Activated T-helper 1 cell treated with Interleukin-2 at 50 U/mL for 16 hours (primary cell): ENCODE measurements at places on chromosomes 16 and 17.

DNA sequence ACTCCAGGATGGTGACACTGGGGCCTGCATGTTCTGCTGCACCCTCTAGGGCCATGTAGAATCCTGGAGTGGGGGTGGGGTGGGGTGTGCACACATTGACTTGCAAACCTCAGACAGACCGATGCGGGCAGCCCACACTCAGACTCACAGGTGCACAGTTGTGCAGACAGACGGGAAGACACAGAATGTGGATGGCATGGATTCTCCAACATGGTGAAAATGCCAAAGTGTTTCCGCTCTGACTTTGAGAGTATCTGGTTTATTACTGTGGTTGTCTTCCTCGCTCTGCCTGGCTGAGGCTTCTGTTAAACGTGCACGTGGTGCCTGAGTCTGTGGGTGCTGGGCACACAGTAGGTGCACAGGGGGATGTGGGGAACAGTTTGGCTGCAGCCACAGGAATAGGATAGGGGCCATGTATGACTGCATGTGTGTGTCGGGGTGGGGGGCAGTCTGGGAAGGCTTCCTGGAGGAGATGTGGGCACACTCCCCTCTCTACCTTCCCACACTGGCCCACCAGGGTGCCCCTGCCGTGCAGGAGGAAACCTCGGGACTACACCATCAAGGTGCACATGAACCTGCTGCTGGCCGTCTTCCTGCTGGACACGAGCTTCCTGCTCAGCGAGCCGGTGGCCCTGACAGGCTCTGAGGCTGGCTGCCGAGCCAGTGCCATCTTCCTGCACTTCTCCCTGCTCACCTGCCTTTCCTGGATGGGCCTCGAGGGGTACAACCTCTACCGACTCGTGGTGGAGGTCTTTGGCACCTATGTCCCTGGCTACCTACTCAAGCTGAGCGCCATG lies 9.0 kb upstream of the ADGRG3 start:
- DNase-seq = no peak

- no peak for DNase-seq
These were observed at the start of gene SYT17 for GRCh38 chr16:19167710-19168370. Gene SYT17 (plus strand): TSS chr16:19168240. CDS start chr16:19168647, 407 bp downstream.

DNA sequence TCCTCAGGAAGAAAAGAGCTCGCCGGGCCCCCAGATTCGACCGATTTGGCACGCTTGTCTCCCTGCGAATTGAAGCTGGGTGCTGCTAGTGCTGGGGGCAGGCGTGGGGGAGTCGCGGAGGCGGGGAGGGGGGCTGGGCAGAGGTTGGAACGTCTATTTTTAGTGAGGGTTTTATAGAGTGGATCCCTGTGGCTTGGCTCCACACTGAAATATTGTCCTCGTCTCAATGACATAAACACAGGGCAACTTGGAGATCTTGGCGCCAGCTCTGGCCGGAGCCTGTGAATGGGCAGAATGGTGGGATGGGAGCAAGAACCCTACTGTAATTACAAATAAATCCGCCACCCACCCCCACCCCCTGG lies 15.7 kb upstream of the NOG start:
- no peak for DNase-seq

DNA sequence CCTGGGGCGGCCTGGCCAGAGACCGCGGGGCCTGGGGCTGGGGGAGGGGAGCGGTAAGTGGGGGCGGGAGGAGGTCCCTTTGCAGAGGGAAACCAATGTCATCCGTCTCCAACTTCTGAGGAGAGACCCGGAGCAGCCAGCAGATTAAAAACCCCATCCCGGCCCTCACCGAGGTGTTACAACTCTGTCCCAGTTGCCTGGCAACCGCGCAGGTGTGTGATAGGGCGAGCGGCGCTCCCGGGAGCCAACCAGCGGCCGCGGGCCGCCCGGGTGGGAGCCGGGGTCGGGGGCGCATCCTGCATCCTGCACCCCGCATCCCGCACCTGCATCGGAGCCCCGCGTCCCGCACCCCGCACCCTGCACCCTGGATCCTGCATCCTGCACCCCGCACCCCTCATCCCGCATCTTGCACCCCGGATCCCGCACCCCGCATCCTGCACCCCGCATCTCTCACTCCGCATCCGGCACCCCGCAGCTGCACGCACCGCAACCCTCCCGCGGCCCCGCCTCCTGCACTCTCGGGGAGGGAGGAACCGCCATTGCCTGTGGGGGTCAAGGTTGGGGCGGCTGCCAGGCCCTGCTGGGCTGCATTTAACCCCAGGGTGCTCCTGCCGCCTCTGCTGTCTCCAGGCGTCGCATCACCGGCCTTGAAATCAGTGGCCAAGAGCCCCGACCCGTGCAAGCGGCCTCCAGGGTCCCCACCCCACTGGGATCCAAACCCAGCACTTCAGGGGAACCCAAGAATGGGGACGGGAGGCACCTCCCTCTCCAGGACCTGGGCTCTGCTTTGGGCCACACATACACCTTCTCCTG lies 47.3 kb downstream of the RTN4RL1 start:
- DNase-seq = no peak

GRCh38 chr16:25219070-25219737 lies 2.5 kb downstream of the AQP8 start:
- DNase-seq = no peak

DNA sequence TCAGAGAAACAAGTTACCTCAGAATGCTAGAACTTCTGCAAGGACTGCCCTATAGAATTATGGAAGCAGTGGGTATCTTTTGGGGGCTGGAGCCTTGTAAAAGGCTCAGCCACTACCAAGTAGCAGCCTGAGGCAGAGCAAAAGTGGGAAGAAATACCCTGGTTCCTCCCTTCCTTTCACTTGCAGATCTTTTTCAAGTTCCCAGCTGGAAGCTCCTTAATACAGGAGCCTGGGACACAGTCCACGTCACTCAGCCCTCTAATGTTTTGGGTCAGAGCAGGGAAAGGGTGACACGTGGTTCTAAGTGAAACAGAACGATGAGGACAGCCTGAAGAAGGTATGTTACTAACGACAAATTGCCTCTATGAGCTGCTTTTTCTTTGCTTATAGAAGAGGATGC lies 93.1 kb downstream of the CNTNAP4 start:
- DNase-seq = no peak

DNA sequence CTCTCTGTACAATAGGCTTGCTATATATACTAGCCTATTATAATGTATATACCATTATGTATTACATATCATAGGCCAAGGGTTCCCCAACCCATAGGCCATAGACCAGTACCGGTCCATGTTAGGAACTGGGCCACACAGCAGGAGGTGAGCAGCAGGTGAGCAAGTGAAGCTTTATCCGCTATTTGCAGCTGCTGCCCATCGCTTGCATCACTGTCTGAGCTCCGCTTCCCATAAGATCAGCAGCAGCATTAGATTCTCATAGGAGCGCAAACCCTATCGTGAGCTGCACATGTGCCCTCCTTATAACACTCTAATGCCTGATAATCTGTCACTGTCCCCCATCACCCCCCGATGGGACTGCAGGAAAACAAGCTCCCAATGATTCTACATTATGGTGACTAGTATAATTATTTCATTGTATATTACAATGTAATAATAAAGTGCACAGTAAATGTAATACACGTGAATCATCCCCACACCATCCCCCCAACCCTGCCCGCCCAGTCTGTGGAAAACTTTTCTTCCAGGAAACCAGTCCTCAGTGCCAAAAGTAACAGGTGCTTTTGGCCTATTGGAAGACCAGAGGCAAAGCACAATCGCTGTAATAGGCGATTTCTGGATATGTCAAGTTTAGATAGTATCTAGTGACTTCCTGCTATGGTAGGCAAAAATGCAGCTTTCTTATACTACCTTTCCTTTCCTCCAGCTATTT lies 84.1 kb downstream of the MYH11 start:
- DNase-seq = no peak

DNA sequence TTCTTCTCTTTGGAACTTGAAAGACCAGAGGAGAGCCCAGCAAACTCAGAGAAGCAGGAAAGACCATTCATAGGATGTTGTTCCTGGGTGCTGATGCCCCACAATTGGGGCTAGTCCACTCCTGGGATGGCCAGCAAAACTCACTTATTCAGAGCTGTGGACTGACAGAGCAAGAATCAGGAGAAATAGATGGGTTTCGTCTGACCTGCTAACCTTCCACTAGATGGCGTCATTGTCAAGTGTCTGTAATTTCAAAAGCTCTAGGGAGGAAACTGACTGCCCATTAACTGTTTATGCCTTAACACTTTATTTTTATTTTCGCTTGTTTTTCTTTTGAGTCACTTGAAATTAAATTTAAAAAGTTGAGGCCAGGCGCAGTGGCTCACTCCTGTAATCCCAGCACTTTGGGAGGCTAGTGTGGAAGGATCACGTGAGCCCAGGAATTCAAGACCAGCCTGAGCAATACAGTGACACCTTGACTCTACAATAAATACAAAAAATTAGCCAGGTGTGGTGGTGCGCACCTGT lies 28.7 kb upstream of the MILR1 start:
- no peak for DNase-seq

DNA sequence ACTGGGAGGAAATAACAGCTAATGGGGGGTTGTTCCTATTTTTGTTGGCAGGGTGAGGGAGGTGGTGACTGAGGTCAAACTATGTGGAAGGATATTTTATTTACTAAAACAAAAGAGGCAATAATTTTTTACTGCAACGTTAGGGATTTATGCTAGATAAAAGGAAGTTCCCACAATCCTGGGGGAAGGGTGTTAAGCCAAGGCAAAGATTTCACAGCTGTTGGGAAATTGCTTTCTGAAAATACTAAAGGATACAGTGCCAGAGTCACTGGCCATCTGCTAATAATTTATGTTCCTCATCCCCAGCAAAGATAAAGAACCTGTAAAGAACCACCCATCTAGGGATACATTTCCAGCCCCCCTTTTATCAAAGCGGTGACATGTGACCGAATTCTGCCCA lies 756.0 kb upstream of the RBFOX1 start:
- no peak for DNase-seq

GRCh38 chr17:58330997-58331814 lies 2.6 kb upstream of the TSPOAP1 start:
- peak; percentile 61 for DNase-seq

DNA sequence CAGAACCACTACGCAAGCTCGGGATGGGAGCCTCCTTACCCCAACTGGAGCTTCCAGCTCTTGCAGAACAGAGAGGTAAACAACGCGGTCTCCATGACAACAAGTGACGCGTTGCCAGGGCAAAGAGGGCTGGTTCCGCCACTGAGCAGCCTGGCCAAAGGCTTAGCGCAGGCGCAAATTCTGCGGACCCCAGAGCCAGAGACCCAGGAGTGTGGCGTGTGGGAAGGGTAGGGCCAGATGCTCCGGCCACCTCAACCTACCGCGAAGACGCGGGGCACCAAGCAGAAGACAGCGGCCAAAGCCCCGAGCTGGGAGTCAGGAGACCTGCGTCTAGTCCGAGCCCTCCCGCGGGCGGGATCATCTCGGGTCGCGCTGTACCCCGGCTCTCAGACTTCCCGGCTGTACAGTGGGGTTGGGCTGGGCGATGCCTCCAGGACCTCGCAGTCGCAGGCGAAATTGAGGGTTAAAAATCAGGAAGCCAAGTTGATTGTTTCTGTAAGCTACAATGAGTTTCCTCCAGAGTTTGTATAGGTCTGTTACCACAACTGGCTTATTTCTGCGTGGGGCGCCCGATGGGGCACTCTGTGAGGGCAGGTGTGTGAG lies at the start of gene TEKT1:
Gene TEKT1 (minus strand): TSS at position 69 of the 603 bp plus-strand sequence. CDS start 1,353 bp downstream, outside the sequence.
- peak; percentile 37 for DNase-seq

DNA sequence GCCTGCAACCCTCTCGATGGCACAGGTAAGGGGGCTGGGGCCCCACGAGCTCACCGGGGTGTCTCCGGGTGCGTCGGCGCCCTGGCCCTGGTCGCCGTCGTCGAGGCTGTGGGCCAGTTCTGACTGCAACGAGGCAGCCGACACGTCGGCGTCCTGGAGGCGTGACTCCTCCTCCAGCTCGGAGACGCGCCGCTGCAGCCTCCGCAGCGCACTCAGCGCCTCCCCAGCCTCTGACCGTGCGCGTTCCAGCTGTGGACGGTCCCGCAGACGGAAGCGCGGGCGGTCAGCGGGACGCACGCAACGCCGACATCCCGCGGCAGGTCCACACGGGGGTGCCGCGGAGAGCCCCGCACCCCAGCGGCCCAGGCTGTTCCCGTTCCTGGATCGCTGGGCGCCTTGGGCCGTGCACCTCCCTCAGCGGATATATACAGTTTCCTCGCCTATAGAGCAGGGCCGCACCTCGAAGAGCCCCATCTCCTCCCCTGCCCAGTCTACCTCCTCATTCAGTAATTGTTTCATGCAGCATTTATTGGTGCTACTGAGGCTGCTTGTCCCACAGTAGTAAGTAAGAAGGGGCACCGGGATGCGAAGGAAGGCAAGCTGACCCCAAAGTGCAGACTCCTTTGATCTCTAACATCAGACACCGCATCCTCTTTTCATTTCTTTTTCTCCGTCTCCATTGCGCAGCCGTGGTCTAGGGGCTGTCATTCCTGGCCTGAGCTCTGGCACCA lies 5.8 kb downstream of the THOC6 start:
- DNase-seq = no peak

DNA sequence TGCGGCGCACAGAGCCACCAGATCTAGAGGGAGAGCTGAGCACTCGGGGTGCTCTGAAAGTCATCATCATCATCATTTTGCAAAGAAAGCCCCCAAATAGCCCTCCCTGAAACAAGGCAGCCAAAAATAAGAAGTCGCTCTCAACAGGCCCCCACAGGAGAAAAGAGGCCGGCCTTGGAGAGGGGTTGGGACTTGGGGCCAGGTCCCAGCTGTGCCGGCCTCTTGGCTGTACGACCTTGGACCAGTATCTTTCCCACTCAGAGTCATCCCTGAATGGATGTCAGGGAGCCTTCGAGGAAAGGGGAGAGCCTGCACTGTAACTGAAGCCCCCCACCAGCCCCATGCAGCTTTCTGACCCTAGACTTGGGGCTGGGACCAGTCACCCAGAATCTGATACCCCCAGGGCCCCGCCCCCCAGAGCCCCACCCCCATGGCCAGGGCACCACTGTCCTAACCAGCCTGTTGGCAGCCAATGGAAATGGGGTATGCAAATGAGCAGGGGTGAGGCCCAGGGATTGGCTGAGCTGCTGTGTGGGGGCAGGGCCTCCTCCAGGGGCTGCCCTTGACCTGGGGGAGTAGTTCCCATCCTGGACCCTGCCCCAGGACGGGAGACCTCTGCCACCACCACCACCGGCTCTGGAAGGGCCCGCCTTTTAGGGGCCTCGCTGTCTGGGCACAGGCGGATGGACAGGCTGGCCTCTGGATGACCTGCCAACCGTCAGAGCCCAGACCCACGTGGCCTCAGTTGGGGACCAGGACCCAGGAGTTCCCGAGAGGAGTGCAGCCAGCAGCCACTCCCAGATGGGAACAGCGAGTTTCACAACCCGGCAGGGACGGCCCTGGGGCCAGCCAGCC lies 15.4 kb downstream of the ZFPM1 start:
- no peak for DNase-seq

- DNase-seq = no peak
These were observed 32.0 kb upstream of the ENDOV start for GRCh38 chr17:80382956-80383355.

DNA sequence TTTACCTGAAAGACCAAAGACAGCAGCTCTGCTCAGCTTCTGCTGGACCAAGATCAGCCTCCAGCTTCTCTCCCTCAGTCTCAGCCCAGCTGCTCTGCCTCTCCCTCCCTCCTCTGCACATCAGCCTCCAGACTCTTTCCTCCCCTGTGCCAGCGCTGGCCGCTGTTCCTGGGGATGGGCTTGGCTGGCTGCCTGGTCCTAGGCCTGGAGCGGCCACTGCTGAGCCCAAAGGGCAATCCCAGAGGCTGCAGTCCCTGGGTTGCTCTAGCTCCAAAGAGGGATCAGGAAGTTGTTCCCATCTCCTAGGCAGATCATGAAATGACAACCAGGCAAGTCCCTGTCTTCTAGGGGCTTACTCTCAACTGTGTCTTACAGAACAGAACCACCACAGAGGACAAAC lies 31.3 kb downstream of the DCUN1D3 start:
- DNase-seq = no peak
